ENCODE measurements at places on chromosomes 3 and 15. TPM values are rescaled to one million over a fixed set of nuclear protein-coding genes. Genes with fewer than 3 reads are reported as not detected.

DNA sequence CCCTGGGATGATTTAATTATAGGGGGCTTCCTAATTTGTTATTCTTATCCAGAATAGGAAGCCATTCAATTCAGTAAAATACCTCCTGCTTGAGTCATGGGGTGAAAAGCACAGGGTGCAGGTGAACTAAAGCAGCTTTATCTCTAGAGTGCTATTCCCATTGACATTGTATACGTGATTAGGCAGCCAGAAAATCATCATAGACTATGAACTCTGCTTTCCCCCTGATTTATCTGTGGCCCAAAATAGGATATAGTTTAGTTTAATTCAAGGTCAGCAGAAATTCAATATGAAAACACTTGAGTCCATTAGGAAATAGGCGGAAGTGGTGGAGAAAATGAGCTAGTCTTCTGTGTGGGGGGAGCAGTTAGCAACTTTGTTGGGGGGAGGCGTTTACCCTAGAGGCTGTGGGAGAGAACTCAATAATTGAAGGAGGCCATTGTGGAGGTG lies 18.2 kb upstream of the PRKCI start:
- no peak for DNase-seq

FEZF2 gene
- not detected for total RNA-seq

- peak; percentile 86 for DNase-seq
Observed at GRCh38 chr15:30953731-30954378, 37.6 kb downstream of the MTMR10 start.

- DNase-seq = no peak
Observed at GRCh38 chr15:52037889-52038505, 19.0 kb downstream of the MAPK6 start.

DNA sequence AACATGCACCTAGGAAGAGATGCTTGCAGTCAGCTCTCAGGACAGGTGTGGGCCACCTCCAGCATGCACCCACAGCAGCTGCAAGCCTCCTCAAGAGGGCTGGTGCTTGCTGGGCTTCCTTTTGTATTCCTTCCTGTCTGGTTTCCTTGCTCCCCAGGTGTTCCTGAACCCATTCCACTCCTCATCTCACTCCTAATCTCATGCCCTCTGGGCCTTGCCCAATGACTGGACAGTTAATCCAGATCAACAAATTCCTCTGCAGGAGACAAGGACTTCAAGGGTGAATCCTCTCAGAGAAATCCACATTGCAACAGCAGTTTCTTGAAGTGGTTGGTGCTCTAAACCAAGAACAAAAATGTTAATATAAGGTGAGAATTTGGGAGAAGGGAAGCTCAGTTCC lies 30.7 kb downstream of the RASGRP1 start:
- DNase-seq = no peak

- no peak for DNase-seq
Observed at GRCh38 chr3:108983051-108983450, 29.4 kb upstream of the GUCA1C start.

- no peak for DNase-seq
Observed at GRCh38 chr3:66478960-66479359, 21.9 kb downstream of the LRIG1 start.

IGDCC3 gene
- total RNA-seq = not detected

DNA sequence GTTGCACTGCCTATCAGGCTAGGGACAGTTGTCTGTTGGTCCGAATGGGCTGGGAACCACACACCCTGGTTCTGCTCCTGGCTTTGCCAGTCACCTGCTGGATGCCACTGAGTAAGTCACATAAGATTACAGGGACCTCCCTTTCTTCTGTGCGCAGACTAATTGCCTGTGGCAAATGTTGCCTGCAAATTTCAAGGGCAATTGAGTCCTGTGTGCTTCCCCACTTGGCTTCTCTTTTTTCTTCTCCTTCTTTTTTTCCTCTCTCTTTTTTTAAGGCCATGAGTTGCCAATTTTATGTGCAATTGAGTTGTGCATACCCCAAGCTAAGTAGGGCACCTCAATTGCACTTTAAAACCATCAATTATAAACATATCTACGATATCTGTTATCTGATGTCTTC lies 963.4 kb downstream of the MCTP2 start:
- DNase-seq = no peak

DNA sequence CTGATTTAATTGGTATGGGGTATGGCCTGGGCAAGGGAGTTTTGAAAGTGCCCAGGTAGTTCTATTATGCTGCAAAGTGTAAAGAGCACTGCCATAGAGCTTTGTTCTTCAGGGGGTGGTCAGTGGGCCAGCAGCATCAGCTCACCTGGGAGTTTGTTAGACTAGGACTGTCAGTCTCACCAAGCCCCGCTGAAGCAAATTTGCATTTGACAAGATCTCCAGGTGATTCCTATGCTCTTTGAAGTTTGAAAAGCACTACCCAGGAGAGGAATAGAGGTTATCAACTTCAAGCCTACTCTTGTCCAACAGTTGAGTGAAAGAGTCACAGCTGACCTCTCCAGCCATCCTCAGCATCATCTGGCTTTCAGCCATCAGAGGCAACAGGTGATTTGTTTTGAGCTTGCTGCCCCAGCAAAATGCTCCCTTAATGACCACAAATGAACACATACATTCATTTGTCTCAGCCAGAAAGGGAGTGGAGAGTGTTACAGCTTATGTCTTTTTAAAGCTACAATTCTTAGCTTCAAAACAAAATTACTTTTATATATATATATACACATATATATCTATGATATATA lies 8.0 kb downstream of the ZSCAN2 start:
- no peak for DNase-seq

GRCh38 chr3:125003369-125003853 lies 52.4 kb downstream of the HEG1 start:
- DNase-seq = peak; percentile 49

FAM174B gene
- total RNA-seq = 0.05 TPM

PLD1 gene
- 21.9 TPM for total RNA-seq

DNA sequence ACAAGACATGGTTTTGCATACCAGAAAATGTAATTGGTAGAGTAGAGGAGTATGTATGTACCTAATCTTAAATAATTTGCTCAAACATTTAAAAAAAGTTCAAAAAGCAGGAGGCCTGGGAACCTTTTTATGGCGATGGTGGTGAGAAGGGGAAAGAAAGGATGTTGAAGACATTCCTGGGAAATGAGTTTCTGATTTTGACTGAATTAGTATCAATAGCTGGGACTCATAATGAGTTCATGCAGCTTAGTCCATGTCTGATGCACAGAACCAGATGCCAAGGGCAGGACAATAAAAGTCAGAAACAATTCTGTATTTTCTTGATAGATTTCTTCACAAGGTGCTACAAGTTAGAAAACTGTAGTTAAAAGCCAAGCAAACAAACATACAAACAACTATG lies 395.3 kb downstream of the GAP43 start:
- no peak for DNase-seq

DNA sequence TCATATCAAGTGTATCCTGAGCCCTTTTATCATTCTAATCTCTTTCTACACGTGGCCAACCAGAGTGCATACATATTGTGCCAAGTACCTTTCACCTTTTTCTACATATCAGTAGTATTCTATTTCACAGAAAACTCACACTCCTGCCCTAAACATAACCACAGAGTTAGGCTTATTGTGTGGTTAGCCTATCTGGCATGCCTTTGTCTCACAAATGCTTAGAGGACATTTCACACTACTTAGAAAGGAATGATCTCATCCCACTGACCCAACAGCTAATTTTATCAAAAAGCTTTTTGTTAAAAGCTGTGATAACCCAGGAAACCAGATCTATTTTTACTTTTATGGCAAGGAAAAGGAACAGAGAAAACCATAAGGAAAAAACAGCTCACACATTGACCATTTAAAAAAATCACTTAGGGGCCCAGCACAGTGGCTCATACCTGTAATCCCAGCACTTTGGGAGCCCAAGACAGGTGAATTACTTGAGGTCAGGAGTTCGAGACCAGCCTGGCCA lies 17.8 kb upstream of the MAP4 start:
- peak; percentile 70 for DNase-seq

DNA sequence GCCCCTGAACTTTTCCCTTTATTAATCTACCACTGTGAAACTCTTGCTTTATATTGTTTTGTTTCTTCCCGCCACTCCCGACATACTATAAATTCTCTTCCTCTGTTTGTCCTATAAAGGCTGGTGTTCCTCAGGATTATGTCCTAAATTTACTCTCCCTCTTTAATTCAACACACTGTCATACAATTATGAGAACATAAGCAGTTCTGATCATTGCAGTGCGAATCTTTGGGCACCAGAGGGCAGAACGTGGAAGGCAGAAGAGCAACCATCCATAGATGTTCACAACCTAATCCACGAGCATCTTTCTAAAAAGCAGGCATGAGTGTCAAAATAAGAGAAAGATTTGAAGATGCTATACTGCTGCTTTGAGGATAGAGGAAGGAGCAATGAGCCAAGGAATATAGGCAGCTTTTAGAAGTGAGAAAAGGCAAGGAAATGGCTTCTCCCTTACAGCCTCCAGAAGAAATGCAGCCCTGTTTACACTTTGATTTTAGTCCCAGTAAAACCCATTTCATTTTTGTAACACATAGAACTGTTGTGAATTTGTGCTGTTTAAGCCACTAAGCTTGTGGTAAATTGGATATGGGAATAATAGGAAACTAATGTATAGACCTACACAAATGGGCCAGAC lies 179.4 kb downstream of the GBE1 start:
- peak; percentile 15 for DNase-seq

SLC30A4 gene
- 5.8 TPM for total RNA-seq

- DNase-seq = no peak
Observed at GRCh38 chr3:32440611-32441350, 49.1 kb downstream of the CMTM7 start.

DNA sequence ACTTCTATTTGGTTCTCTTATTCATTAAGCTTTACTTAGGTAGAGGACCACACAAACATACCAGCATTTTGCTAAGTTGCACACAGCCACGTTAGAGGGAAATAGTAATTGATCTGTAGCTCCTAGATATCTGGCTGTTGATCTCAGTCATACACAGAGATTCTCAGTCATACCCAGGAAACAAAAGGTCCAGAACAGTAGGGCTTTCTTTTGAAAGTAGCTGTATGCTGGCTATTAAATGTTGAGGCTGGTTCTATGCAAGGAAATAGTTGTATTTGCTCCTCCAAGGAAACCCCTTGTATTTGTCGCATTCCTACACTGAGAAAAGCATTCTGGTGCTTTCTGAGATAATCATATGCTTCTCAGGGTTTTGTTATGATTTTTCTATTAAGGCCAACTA lies 523.8 kb downstream of the SOX2 start:
- DNase-seq = no peak

PLIN1 gene
- total RNA-seq = not detected

SLC7A14 gene
- not detected for total RNA-seq

DNA sequence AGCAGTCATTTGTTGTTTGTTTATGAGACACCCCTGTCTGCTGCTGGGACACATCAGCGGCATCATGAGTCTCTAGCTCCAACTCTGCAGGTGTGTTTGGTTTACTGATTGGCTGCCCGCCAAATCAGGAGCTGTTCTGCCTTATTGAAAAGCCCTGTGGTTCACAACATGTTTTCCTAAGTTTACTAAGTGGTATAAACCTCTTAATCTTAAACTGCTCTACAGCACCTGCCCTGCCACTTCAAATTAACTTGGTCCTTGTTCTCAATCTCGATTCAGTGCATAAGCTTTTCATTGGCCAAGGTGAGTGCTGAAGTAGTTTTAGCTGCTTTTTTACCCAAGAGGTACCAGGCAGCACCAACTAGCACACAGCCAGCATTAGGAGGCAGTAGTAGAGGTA lies 77.8 kb upstream of the WDR72 start:
- DNase-seq = no peak

DNA sequence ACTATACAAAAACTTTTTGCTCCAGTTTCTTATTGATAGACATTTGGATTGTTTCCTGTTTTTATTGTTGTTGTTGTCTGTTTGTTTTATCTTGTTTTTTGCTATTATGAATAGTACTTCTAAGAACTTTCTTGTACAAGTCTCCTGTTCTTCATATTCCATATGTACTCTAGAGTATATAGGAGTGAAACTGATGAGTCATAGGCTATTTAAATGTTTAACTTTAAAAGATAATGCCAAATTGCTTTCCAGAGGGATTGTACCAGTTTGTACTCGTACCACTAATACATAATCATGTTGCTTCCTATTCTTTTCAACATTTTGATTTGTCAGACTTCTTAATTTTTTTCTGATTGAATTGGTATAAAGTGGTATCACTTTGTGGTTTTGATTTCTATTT lies 19.6 kb downstream of the LRRC49 start:
- no peak for DNase-seq

GRCh38 chr3:61901496-61901895 lies 340.1 kb downstream of the PTPRG start:
- no peak for DNase-seq

SNURF gene
- 1.4 TPM for total RNA-seq

TGM4 gene
- 0.05 TPM for total RNA-seq

MCCC1 gene
- 13.4 TPM for total RNA-seq

DIPK2A gene
- total RNA-seq = 23.2 TPM

- DNase-seq = no peak
Observed at GRCh38 chr3:174408310-174408709, 450.8 kb upstream of the NAALADL2 start.

CLDN18 gene
- not detected for total RNA-seq

GRCh38 chr3:182811269-182811596 lies 17.9 kb downstream of the ATP11B start:
- DNase-seq = no peak

- DNase-seq = no peak
Observed at GRCh38 chr15:81146466-81146865, 12.4 kb downstream of the CFAP161 start.

DNA sequence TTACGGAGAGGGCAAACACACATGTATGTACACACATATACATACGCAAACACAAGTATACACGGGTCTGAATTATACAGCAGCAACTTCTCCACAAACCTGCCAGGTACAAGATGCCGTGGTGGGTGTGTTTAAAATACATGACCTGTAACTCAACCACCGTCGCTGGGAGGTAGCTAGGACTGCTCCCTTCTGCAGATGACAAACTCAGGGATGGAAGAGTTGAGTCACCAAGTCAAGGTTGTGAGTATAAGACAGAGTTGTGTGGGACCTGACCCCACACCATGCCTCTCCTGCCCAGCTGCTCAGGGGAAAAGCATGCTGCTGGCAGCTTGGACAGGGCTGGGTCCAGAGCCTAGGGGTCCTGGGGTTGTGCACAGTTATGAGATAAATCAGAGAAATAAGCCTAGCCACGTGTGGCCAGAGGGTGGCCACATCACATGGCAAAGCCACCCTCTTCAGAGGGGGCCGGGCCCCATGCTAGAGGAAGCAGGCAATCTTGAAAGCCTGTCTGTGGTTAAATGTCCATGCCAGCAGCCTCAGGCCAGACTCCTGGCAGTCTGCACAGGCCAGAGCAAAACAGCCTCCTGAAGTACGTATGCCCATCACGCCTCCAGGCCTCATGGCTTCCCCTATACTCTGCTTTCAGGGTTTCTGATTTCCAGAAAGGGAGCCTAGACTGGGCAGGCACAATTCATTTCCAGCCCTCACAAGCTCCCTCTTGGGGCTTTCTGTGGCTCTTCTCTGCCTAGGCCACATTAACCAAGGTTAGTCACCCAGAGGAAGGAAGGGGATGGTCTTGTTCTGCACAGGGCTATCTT lies 107.7 kb upstream of the RPL32 start:
- peak; percentile 9 for DNase-seq

- no peak for DNase-seq
Observed at GRCh38 chr3:195802795-195803194, 8.9 kb downstream of the MUC4 start.

Data from SJSA1 (cell line).